ENCODE measurements at places on chromosomes 6 and 20.

DNA sequence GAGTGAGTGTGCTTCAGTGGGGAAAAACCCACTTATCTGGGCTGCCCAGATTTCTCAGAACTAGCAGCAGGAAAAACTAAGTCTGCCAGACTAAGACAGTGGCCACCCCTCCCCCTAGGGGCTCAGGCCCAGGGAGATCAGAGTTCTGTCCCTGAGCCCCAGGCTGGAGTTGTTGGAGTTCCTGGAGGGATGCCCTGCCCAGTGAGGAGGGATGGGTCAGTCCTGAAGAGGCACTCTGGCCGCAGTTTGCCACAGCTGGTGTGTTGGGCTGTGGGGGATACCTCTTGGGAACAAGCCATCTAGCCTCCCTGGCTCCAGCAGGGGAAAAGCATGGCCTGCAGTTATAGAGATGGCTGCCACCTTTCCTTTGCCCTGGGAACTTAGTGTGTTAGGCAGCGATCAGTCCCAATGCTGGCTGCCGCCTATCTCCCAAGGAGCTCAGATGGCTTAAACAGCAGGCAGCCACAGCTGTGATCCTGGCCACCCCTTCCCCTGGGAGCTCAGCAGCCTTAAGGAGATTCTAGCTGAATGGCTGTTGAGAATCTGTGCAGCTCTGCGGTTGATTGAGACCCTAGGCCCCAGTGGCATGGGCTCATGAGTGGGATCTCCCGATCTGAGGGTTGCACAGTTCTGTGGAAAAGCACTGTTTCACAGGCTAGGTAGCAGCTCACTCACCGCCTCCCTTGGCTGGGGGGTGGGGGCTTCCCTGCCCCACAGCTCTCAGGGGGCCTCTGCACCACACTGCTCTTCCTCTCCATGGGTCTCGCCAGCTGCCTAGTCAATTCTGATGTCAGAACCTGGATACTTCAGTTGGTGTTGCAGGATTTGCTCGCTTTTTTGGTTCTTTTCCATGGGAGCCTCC, 13.2 kb downstream of the SIRPG start:
- no peak for DNase-seq

DNA sequence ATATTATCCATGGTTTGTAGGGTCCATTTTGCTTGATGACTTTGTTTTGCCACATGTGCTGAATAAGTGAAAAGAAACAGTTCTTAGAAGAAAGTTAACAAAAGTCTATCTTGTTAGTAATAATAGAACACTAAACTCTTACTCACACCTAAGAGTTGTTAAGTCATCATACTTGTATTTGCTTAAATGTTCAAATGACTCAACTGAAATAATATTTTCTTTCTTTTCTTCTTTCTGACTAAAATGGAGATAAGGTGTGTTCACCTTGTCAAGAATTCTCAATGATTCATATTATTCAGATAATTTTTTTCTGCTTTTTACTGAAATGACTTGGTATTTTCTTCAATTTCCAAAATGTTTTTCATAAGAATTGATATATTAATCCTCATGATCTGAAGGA, 327.2 kb downstream of the HTR1B start:
- no peak for DNase-seq

DNA sequence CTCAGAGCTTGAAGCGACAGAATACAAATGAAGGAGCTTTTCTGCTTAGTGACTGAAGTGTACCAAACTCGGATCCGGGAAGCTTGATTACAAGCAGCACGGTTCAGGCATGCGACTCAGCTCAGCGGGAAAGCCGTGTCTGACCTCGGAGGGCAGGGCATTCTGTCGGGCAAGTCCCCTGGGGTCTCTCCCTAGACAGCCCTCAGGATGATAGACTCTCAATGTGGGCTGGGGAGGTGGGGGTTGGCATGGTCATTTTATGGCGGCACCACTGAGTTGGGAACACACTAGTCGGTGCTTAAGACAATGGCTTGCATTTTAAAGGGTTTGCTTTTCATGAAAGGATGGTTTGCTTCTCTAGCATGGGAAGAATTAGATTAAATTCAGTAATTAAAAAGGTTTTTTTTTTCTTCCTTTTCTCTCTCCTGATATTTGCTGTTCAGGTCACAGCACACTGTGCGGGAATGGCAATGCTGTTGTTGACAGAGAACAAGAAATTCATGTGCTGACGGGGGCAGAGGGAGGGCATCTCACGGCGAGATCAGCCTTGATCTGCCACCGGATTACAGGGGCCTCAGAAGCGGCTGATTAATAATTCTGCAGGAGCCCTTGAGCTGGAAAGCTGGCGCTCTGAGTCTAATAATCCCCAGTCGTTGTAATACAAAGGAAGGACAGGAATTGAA, 80.7 kb upstream of the TRAF3IP2 start:
- DNase-seq: no peak

DNA sequence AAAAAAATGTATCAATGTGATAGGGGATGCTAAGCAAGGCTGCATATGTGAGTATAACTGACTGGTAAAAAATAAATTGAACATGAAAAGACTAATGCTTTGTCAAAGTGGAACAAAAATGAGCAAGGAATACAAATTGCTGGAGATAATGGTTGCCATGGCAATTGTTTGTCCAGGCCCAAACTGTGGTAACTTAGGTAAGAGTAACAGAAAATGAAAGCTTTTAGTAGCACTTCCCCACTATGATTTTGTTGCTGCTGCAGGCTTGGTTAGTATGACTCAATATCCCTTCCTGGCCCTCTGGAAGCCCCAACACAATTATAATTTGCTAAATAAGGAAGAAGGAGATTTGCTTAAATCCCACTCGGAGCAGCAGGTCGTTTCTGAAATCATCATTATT, 577.1 kb downstream of the DOK5 start:
- DNase-seq: no peak

DNA sequence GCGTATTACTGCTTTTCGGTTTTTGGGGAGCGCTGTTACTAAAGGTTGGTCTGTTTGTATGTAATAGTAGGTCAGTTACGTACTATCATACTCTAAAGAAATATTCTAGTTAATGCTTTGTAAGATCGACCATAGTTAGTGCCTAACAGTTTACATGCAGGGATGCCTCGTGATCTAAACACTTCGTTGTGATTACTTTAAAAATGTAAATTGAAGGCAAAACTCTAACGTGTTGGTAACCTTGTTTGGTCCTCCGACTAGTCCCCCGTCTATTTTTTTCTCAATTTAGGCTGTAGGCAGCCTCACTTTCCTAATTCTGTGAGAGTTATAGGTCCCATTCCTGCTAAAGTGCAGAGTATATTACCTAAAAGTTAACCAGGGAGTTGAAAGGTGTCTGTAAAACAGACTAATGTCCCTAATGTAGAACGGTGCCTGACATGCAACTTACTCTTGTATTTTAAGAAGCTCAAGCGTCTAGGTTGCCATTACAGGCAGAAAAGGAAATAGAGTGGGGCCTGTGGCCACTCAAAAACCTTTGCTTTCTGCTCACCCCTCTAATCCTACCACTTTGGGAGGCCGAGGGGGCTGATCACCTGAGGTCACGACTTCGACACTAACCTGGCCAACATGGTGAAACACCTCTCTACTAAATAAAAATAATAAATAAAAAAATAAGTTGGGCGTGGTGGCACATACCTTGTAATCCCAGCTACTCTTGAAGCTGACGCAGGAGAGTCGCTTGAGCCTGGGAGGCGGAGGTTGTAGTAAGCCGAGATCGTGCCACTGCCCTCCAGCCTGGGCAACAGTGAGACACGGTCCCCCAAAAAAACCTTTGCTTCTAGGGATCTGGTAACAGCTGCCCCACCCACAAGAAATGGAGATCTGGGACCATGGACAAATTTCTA, 37.8 kb downstream of the HFE start:
- peak; percentile 16 for DNase-seq

GRCh38 chr6:64622944-64623343, 987.3 kb downstream of the PHF3 start:
- no peak for DNase-seq

DNA sequence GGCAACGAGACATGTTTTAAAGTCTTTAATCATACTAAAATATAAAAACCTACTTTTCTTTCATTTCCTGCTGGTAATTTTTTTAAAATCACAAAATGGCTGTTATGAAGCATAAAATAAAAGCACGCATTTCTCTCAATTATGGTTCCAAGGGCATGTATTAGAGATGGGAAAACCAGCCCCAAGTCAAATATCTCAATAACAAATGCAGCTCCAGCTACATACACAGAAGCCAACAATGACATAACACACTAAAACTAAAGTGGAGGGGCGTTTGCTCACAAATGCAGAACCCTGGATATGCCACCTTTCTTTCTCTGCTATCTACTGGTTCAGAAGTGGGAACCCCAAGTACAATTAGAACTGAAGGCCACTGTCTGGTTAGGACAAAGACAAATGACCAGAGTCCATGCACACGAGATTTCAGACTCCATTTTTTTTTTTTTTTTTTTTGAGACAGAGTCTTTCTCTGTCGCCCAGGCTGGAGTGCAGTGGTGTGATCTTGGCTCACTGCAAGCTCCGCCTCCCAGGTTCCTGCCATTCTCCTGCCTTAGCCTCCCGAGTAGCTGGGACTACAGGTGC, 27.8 kb downstream of the EZR start:
- no peak for DNase-seq

- peak; percentile 53 for DNase-seq
These were observed 69.6 kb downstream of the HFE start for GRCh38 chr6:26156850-26157250.

GRCh38 chr6:13560651-13561044, 13.8 kb upstream of the SIRT5 start:
- no peak for DNase-seq

DNA sequence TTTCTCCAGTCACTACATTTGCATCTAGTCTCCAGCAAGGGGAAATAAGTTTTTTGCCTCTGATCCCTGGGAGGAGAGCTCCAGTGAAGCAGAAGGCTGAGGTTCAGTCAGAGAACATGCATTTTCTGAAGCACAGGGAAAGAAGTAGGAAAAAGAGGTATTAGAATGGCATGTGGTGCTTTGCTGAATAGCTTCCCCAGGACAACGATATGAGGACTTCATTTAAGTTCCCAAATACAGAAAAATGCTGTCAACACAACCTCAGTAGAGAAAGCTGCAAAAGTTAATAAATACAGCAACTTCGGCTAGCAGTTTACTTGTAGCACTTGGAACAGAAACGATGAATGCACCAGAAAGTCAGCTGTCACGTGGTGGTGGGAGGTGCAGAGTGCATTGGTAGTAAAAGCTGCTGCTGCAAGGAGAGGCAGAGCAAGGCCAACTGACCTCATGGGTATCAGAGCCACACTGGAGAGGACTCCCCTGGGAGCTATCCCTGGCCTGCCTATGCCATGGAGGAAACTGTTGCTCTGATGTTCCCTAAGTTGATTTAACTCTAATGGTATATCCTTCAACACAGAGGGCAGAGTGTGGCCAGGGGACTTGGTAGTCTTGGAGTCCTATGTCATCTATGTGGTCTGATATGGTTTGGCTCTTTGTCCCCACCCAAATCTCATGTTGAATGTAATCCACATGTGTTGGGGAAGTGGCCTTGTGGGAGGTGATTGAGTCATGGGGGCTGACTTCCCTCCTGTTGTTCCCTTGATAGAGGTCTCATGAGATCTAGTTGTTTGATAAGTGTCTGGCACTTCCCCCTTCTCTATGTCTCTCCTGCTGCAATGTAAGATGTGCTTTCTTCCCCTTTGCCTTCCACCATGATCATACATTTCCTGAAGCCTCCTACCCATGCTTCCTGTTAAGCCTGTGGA, 85.9 kb downstream of the ADTRP start:
- DNase-seq: no peak

DNA sequence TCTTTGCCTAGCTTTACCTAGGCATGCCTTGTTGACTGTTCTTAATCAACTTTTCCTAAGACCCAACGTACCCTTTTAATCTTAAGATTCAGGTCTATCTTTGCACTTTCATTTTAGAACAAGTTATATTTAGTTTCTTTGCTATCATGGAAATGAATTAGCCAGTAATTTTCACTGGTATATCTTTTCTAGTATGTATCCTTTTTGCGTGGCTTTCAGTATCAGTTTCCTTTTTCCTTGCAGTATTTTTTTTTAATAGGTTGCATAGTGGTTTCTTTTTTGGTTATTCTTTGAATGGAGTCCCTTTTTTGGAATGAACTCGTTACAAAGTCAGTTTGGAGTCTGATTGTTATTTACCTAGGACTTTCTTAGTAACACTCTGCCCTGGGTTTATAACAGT, 7.3 kb downstream of the ANKEF1 start:
- no peak for DNase-seq

GRCh38 chr20:48382304-48382703, 445.5 kb downstream of the PREX1 start:
- DNase-seq: no peak

DNA sequence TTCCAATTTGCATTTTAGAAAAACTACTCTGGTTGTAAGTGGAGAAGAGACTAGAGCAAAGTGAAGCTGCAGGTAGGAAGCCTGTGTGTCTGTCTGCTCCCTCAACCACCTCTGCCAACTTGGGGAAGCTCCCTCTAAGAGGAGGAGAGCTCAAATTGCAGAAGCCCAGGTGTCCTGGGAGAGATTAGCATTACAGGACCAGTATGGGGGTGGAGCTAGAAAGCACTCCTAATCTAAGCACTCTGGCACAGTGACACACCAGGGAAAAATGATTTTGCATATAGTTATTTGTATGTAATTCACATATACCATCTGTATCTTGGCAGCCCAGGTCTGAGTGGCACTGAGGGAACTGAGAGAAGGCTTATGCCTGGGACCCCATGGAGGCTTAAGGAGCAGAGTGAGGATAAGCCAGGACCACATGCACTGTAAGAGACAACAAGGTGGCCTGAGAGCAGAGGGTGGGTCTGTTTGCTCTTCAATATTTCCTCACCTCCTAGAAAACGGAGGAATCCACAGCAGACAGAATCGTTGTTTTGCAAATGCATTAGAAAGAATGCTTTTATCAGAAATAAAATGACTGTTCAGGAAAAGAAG, 13.6 kb downstream of the GSTA2 start:
- no peak for DNase-seq

- DNase-seq: no peak
These were observed 47.0 kb downstream of the EZR start for GRCh38 chr6:158772172-158772571.

DNA sequence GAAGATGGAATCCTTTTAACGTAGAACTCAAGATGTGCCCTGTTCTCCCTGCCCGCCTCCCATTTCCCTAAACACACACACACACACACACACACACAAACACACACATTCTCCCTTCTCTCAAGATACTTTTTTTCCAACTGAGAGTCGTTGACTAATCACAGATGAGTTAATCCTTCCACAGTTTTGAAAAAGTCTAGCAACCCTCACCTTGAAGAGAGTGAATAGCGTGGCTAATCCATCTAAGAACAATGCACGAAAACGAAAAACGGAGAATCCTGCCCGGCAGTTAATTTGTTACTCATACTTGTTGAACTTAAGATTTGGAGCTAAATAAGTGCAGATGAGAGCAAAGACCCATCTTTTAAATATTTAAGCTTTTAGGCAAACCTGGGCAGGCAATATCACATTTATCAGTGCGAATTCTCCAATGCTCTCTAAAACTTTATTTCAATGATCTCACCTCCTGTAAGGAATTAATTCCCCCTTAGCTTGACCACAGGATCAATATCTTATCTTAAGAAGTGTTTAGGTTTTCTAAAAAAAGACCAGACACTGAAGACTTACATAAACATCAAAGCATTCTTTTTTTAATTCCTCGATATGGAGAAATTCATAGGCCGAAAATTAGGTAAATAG, 1.1 kb downstream of the AGPAT4 start:
- DNase-seq: no peak

All from activated effector memory CD4-positive, alpha-beta T cell treated with Interleukin-2 at 50 U/mL for 16 hours (primary cell).